ENCODE measurements at places on chromosomes 5 and 9.

- DNase-seq: no peak
Observed at GRCh38 chr9:88379352-88379751, 8.9 kb upstream of the SPIN1 start.

DNA sequence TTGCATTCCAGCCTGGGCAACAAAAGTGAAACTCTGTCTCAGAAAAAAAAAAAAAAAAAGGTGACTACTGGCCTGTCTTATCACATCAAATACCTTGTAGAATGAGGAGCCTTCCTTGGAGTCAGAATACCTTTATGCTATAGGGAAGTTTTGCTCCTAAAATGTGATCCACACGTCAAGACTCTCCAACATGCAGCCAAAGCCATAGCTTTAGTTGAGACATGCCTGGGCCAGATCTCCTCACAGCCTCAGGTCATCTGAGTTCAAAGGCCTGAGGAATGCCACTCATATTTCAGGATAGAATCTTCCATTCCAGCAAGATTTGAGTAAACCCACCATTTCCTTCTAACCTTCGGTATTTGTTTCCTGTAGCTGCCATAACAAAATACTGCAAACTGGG, 13.7 kb upstream of the SOWAHA start:
- no peak for DNase-seq

DNA sequence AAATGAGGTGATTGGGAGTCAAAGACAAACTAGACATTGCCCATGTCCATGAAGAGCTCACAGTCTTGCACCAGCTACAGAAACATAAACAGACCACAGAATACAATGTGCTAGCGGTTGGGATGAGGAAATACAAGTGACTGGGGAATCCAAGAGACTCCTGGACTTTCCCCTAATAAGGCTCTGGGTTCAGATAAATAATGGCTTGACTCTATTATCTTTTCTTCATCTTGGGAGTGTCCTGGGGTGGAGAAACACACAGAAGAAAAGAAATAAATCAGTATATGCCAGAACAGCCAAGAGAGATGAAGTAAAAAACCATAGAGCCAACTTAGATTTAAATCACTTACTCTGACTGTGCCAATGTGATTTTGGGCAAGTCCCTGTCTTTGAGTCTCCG, 227.8 kb downstream of the PAPPA start:
- DNase-seq: no peak

DNA sequence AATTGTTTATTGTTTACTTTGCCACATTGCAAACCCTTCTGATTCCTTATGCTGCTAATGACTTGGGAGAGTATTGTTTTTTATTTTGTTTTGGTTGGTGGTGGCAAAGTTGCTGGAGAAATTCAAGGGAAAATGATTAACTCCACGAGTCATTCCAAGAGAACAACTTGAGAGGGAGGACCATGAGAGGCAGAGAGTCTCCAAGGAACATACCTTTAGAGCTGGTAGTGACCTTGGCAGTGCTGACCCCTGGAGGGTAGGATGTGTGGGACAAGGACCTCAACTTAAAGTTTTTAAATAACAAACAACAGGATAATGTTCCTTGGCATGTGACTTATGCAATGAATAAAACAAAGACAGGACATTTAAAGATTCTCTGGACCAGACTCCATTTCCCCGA, 139.7 kb downstream of the LRRC70 start:
- no peak for DNase-seq

- DNase-seq: no peak
Observed at GRCh38 chr5:151073280-151073679, 7.6 kb downstream of the TNIP1 start.

GRCh38 chr9:135223831-135224230, 136.4 kb downstream of the OLFM1 start:
- no peak for DNase-seq

DNA sequence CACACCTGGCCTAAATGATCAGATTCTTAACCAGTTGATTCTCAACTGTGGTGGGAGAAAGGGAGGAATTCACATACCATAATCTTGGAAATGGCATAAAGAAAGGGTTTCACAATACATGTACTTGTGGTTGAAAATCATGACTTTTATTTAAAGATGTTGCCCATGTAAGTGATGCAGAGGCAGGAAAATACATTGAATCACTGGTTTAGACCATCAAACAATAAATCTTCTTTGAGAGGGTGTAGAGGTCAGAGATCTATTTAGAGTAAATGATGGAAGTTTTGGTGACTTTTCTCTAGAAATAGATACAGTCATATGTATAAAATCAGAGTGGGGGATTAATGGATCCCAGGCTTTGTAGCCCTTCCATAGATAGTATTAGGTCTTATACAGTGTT, 15.4 kb downstream of the NDUFS4 start:
- no peak for DNase-seq

GRCh38 chr5:33065131-33065530, 354.0 kb downstream of the NPR3 start:
- no peak for DNase-seq

- DNase-seq: no peak
Observed at GRCh38 chr5:81980160-81980559, 8.3 kb downstream of the ATG10 start.

GRCh38 chr5:171418982-171419687, at the start of gene FGF18:
TSS of gene FGF18 (plus strand) at chr5:171419647. CDS start at chr5:171420200, 553 bp downstream.
- DNase-seq: no peak

All from kidney epithelial cell (primary cell).